ENCODE measurements at places on chromosomes 1 and 21.
A peak's percentile ranks its signal among the peaks of the same experiment; 100 is the strongest.

DNA sequence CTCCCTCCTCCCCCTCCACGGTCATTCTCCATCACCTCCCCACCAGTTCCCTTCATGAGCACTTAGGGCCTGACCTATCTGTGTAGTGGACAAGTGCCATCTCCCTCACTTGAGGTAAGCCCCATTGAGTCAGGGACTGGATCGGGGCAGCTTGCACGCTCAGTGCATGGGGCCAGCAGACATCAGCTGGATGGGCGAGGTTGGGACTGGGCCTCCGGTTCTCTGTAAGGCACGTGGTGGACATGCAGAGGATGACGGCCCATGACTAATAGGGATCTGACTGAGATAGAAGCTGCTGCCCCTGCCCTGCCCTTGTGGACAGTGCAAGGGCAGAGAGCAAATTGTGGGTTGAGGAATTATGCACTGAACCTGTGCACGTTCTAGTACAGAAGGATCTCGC is 120.4 kb upstream of the C1orf174 start:
- no peak for DNase-seq

DNA sequence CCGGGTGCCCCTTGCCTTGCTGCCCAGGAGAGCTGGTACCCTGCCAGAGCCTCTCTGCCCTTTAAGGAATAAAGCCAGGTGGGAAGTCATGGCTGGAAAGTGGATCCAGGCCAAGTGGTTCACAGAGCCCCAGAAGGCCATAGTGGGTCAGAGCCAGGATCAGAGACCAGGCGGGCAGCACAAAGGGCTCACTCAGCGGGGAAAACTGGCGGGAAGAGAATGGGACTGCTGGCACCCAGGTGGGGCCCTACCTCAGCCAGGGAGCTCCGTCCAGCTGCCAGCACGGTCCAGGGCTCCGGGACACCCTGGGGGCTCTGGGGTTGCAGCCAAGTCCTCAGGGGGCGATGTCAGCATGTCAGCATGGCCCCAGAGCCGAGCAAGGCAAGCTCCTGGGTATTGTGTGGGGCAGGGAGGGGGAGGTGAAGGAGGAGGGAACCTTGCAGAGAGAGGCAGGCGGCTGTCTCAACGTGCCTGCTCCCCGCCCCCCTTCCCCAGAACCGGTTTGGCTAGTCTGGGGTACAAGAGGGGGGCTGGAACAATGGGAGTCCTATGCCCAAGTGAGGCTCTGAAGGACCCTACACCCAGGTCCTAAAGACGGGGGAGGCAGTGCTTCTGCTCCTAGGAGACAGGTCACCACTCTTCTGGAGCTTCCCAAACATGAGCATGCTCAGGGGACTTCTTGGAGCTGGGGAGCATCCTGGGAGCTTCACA is at the start of gene ARHGEF19:
TSS of gene ARHGEF19 (minus strand) at position 402 of the 711 bp plus-strand sequence. CDS start 3,598 bp downstream, outside the sequence.
- DNase-seq, result no peak

- no peak for DNase-seq
Measured at GRCh38 chr1:217435204-217435603, 195.7 kb downstream of the GPATCH2 start.

DNA sequence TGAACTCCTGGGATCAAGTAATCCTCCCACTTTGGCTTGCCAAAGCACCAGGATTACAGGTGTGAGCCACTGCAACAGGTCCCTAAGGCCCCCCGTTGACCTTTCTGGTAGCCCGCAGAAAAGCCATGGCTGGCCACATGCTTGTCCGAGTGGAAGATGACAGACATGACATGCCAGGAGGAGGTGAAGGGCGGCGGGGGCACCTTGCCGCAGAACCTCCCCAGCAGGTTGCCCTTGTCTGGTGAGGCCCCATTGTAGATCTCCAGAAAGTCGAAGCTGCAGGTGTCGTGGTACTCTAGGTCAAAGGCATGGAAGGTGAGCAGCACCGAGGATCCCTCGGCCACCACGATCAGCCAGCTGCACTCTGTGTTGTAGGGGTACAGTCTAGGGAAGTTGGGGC is 8.4 kb downstream of the CDCP2 start:
- DNase-seq, result no peak

DNA sequence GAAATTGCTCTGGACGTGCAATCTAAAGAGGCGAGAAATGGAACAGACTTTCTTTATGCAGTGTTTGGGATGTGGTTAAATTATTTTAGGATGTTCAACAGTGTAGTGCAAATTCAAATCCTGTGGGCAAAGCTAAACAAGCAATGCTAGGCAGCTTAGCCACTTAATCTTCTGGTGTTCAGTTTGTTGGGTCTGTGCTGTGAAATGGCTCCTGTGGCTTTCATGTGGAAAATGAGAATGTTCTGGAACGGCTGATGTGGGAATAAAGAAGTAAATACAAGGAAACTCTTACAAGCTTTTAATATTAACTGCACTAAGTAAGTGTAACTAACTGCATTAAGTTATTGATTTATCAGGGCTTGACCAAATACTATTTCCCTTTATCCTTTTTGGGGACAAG is 766.6 kb downstream of the ADGRL2 start:
- no peak for DNase-seq

DNA sequence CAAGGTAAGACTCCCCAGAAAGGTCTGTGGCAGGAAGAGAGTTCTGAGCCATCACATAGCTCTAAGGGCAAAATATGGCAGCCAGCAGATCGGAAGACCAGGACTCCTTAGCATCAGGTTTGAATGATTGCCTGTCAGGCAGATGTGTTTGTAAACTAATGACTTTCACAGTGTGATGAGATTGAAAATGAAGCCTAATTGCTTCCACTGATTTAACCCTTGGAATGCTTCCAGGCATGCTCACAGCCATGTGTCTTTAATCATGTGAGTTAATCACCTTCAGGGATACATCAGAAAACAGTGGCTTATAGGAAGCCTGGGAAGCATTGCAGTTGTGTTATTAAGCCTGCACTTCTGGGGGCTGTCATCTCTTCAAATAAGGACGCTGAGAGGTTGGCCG is 82.8 kb downstream of the LRRC53 start:
- no peak for DNase-seq

- DNase-seq, result no peak
Measured at GRCh38 chr1:220966041-220966440, 86.8 kb downstream of the HLX start.

- DNase-seq, result peak; percentile 46
Measured at GRCh38 chr21:39137248-39138178, 45.7 kb downstream of the PSMG1 start.

DNA sequence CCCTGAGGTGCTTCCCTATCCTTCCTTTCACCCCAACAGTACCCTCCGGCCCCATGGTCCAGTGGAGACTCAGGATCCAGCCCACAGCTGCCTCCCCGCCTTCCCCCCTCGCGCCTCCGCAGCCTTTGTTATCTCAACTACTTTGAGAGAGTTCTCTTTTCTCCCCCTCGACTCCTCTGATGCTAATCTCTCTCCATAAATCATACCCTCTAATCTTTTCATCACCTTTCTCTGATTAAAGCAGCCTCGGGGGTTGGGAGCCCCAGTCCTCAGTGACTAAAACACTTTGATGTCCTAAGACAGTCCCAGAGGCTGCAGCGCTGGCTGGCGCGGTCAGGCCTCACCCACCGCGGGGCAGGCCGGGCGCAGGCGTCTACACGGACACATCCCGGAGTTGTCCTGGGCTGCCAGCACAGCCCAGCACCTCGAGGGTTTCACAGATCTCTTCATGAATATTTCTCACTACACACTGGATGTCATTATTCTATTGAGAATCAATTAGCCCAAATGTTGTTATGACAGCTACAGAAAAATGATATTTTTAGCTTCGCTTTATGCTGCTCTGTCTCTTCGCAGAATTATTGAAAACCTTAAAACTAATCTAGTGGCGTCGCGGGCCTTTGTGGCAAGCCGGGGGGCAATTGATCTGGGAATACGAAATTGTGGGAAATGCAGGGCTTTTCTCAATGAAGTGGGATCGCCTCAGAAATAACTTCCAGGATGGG is 289.5 kb downstream of the RRAGC start:
- no peak for DNase-seq

DNA sequence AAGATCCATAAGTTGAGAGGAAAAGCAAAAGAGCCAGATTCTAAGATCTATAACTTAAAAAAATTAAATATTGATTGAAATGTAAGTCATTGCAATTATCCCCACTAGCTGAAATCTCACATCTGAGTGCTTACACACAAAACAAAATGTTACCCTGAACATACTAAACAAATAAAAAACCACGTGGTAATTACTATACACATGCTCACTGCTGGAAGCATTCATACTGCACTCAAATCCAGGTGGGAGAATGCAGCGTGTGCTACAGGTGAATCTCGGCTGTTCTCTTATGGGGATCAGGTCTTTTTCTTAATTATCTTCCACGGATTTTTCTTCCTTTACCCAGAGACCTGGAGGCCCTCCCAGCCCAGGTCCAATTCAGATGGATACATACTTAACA is 74.3 kb downstream of the SDC3 start:
- DNase-seq, result no peak

GRCh38 chr1:151130987-151131586 is 15.3 kb downstream of the SEMA6C start:
- peak; percentile 81 for DNase-seq

- no peak for DNase-seq
Measured at GRCh38 chr1:29653034-29653810, 416.9 kb downstream of the PTPRU start.

GRCh38 chr1:25688390-25689119 is 72.0 kb downstream of the MAN1C1 start:
- DNase-seq, result peak; percentile 67

GRCh38 chr1:245124241-245124640 is 30.5 kb upstream of the KIF26B start:
- no peak for DNase-seq

GRCh38 chr1:151060007-151060656 is at the start of gene MLLT11:
Gene MLLT11 (plus strand): TSS chr1:151060397. CDS start chr1:151067225, 6,828 bp downstream.
- peak; percentile 64 for DNase-seq

- DNase-seq, result no peak
Measured at GRCh38 chr1:40739455-40740008, 44.1 kb upstream of the KCNQ4 start.

GRCh38 chr1:26541431-26541815 is 11.9 kb downstream of the RPS6KA1 start:
- no peak for DNase-seq

GRCh38 chr1:34929853-34930701 is 627 bp upstream of the DLGAP3 start:
- DNase-seq, result no peak

DNA sequence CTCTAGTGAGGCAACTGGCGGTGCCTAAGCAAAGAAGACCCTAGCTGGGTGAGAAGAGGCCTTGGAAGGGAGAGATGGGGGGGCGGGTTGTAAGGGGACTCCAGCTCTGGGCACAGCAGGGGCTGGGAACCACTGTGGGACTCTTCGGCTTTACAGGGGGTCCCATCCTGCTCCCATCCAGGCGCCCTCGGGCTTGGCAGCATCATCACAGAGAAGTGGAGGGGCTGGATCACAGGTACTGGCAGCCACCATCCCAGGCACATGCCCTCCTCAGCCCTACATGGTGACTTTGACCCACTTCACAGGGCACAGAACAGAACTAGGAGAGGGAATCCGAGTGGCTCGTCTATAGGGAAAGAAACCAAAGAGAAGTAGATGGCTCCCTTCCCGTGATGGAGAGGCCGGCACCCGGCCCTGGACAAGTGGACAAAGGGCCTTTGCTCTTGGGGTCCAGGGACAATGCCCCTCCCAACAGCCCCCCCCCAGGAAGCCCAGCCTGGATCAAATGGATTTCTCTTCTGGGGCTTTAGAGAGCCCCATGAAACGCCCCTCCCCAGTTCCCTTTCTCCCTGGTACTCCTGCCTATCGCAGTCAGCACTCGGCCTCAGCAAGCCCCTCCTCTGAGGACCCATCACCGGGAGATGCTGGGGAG is 54.0 kb upstream of the ECE1 start:
- DNase-seq, result no peak

GRCh38 chr1:50566405-50566804 is 143.2 kb upstream of the DMRTA2 start:
- no peak for DNase-seq

GRCh38 chr1:209651138-209651587 is 1.1 kb downstream of the LAMB3 start:
- no peak for DNase-seq

DNA sequence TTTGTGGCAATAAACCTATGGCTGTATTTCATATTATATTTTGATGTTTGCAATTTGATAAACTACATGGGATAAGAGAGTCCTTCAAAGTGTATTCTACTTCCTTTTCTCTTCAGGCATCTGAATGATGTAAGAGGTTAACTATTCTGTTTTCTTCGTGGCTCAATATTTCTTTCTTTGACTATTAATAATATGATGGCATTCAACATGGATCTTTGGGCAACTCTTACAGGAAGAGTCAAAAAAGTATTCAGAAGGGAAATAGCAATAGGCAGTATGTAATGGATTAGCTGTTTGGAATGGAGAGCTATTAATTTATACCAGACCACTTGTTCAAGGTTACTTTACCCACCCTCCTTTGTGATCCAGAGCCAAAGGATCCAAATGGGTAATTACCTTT is 74.4 kb downstream of the HMCN1 start:
- peak; percentile 20 for DNase-seq

DNA sequence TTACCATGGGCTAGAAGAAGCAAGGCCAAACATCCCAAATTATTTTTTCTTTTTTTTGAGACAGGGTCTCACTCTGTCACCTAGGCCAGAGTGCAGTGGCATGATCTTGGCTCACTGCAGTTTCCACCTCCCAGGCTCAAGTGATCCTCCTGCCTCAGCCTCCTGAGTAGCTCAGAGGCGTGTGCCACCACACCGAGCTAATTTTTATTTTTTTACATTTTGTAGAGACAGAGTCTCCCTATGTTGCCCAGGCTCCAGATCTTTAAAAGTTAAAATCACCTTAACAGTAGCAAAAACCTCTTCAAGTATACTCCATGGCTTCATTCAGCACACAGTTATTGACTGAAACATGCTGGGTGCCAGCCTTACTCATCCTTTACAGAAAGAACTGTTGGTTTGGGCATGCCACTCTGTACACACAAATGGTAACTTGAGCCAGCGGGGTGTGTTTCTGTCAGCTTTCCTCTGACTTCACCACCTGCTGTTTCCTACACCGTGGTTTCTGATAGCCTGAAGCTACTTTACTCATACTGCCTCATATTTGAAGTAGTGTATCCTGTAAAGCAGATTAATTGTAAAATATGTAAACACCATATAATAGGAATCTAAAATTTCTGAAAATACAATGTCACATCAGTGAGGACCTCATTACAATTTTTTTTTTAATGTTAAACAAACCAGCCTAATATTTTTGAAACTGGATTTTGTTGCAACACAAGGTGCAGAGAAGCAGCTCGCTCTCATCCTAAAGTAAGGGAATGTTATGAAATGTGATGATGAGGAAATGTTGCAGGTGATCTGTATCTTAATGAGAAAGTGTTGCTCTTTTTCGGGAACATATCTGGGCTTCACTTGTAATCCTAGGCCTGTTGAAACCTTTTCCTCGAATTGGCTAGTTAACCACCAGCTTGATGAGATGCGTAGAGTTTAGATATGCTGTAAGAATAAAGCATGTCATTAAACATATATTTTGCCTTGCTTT is 113.9 kb downstream of the ATP5PO start:
- DNase-seq, result no peak

GRCh38 chr1:21814241-21814918 is 2.3 kb downstream of the LDLRAD2 start:
- DNase-seq, result no peak
